ENCODE measurements at places on chromosomes 12 and 14.

DNA sequence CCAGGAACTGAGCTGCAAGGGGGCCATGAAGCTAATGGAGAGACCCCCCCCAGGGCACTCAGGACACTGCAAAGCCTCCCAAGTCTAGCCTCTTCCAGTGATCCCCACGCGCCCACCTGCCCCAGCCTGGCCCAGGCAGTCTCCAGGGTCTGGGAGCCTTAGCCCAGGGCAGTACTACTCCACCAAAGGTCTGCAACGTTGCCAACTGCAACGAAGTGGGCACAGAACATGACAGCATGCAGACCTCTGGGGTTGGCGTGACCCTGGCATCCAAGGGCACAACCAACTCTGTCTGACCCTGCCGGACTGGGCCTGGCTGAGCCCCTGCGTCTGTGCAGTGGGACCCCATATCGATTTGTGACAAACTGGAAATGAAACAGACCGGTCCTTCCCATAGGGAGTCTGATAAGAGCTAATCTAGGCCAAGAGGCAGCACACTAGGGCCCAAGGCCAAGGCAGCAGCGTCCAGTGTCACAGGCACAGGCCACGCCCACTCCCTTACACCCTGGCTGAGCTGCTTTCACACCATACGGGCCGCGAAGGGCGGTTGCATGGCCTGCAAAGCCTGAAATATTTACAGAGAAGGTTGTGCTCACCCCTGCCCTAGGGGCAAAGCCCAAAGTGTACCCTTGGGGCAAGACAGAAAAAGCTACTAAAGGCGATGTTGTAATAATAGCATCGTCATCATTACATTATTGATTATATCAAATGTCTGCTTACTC lies 76.7 kb downstream of the NCOR2 start:
- peak; percentile 70 for DNase-seq

GRCh38 chr14:49972131-49972671 lies 79.3 kb downstream of the ARF6 start:
- DNase-seq, result peak; percentile 84

DNA sequence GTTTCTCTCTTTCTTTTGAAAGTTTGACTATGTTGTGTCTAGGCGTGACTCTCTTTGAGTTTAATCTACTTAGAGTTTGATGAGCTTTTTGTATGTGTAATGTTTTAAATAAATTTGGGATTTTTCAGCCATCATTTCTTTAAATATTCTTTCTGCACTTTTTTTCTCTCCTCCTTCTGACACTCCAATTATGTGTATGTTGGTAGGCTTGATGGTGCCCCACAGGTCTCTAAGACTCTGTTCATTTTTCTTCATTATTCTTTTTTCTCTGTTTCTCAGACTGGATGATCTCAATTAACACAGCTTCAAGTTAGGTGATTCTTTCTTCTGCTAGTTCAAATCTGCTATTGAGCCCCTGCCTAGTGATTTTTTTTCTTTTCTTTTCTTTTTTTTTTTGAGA lies 14.5 kb upstream of the CCND2 start:
- no peak for DNase-seq

- DNase-seq, result no peak
These were observed 16.9 kb upstream of the AICDA start for GRCh38 chr12:8629486-8630033.

DNA sequence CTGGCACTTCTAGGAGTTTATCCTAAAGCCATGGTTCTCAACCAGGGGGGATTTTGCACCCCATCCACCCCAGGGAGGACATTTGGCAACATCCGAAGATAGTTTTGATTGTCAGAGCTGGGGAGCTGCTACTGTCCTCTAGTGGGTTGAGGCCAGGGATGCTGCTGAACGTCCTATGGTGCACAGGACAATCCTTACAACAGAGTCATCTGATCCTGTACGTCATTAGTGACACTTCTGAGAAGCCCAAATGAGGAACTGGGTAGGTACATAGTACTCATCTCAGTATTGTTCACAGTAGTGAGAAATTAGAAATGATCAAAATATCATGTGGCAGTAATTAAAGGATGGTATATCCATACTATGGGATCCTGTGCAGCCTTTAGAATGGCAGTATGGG lies 185.1 kb downstream of the CHST11 start:
- peak; percentile 26 for DNase-seq

- no peak for DNase-seq
These were observed 14.6 kb upstream of the ATP2A2 start for GRCh38 chr12:110266381-110266960.

GRCh38 chr12:88856201-88856600 lies 275.9 kb upstream of the KITLG start:
- no peak for DNase-seq

- DNase-seq, result no peak
These were observed 72.8 kb downstream of the ANKS1B start for GRCh38 chr12:99911967-99912366.

DNA sequence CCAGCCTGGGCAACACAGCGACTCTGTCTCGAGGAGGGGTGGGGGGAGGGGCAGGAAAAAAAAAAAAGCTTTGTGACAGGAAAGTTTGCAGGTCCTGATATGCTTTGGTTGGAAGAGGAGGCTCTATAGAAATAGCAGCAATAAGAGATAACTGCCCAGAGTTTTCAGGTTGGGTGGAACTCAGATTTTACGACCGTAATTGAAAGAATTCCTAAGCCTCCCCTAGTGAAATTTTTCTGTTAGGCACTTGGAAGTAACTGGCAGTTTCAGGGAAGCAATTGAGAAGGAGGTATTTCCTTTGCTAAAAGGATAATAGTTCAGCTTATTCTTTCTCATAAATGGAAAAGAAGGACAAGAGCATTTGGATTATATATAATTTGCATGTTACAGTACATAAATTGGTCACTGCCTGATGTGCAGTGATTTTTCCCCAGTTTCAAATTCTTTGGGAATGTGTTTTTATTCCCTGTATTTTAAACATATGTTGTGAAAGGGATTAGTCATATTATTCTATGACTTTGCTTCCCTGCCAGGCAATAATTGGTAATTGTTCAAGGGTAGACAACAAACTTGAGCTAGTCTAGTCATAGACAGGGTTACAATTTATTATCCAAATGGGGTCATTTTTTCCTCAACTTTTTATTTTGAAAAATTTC lies 452.8 kb downstream of the AEBP2 start:
- DNase-seq, result peak; percentile 54

- no peak for DNase-seq
These were observed 16.1 kb downstream of the ZBTB1 start for GRCh38 chr14:64520699-64521098.

GRCh38 chr12:69397978-69398377 lies 38.4 kb downstream of the YEATS4 start:
- DNase-seq, result no peak

DNA sequence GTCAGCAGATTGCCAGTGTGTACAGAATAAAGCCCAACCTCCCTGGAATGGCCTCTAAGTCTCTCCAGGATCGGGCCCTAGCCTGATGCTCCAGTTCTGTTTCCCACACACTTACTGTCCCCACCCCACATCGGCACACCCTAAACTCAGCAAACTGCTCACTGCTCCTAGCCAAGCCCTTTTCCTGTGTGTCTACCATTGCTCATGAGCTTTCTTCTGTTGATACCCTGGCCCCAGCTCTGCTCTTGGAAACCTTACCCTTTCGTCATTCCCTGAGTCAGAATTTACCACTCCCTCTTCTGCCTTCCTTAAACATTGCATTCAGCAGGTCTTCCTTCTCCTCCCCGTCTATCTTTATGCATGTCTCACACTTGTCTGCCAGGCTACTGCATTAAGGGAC lies 158.9 kb downstream of the TMX1 start:
- DNase-seq, result no peak

DNA sequence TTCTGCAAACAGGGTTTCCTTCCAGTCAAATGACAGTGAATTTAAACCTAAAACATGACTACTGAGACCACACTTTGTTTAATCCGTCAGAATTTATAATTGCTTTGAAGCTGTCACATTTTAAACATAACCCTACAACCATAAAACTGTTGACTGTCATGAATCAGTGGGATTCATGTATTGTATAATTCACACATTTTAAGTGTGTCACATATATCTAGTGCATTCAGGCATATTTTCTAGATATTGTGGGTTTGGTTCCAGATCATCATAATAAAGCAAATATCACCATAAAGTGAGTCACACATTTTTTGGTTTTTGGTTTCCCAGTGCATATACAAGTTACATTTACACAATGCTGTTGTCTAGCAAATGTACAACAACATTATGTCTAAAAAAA lies 304.4 kb downstream of the TMEM132D start:
- DNase-seq, result no peak

DNA sequence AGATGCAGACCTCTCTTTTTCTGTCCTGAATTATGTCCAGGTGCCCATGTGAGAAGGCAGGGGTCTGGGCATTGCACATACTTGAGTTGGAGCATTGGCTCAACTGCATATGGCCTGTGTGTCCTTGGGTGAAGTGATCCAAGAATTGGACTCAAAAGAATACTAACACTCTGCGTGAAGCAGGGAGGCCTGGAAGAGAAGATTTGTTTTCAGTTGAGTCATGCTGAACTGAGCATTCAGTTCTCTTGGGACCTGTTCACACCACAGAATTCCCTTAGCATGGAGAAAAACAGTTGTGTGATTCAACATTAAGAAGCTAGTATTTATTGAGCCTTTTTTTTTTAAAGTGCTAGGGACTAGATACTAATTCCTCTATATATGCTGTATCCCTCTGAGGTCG lies 164.7 kb upstream of the TBX3 start:
- peak; percentile 93 for DNase-seq

DNA sequence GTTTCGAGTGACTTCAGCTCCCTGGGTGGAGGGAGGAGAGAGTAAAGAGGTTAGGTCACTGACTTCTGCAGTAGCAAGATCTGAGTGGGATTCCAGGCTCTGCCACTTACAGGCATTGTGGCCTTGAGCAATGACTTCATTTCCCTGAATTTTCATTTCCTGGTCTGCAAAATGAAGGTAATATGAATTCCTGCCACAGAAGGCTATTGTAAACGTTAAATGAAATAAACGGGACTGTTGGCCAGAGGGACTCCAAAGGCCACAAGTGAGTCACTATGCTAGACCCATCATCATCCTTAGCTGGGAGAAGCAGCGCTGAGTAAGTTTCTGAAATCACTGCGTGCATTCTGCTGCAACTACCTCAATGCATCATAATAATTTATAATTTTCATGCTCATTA lies 807.8 kb downstream of the AACS start:
- DNase-seq, result no peak

- no peak for DNase-seq
These were observed 5.5 kb downstream of the RAN start for GRCh38 chr12:130877333-130877732.

DNA sequence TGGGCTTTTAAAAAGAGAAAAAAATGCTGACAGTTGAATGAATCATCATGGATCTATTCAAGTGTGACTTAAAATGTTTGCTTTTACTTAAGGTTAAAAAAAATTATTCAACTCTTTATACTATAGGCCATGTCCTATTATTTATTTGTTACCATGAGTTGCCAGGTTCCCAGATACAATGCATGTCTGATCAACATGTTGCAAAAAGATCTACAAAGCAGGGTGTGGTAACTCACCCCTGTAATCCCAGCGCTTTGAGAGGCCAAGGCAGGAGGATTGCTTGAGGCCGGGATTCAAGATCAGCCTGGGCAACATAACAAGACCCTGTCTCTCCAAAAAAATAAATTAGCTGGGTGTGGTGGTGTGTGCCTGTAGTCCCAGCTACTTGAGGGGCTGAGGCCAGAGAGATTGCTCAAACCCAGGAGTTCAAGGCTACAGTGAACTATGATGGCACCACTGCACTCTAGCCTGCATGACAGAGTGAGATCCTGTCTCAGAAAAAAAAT lies 460.8 kb downstream of the BCAT1 start:
- no peak for DNase-seq

- DNase-seq, result peak; percentile 77
These were observed 153.0 kb downstream of the NOVA1 start for GRCh38 chr14:26444822-26445221.

DNA sequence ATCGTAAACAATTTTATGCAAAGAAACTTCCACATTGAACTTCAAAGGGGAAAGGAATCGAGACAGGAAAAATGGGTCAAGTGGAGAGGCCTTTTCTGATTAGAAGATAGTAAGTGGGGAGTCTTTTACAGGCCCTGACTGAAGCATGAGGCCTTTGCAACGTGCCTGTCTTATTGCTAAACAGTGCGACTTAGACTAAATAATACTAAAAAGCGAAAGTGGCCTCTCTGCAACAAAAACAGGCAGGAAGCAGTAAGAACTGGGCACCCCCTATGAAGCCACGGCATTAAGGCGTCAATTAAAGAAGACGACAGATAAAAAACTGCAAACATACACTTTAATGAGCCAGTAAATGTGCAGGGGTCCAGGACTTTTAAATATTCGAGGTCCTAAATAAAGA lies 283.4 kb upstream of the GRIP1 start:
- DNase-seq, result no peak

DNA sequence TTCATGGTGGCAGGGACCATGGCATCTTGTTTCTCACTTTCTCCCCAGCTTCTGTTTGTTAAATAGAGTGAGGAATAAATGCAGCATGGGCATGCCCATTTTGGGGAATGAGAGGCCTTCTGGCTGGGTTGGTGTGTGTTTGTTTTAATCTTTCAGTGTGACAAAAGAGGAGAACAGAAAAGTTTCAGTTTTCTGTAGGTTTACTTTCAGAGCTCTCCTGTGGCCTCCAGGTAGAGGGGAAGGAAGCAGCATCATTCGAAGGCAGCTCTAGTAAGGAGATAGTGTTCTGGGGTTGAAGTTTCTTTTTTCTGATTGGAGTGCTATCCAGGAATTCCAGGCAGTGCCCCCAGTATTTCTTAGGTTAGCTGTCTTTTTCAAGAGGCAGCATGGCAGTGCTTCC lies 15.3 kb downstream of the MSRB3 start:
- no peak for DNase-seq
